Activated CD4-positive, alpha-beta T cell treated with anti-CD3 and anti-CD28 coated beads, Interleukin-2, amount 10 ng/mL, durations not matched to agents 24 days and 14 days (primary cell): ENCODE measurements at places on chromosomes 2 and 18.

DNA sequence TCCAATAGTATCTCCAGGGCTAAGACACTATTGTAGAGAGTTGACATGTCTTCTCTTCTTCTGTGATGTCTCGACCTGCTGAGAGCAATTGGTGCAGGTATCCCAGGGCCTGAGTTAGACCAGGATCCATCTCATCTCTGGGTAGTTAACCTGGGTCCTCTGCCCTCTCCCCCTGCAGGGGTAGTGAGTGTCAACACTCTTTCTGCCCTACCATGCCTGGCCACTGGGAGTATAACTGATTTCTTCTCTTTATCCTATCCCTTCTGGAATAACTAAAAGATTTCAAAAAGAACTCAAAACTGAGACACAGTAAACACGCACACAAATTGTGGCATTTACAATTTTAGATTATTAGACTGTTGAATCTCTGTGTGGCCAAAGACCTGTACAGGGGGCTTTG lies 20.8 kb upstream of the SIX3 start:
- H3K4me1 ChIP-seq: no peaks in the 10 kb centered on the region
- no peak overlapping the region for H3K27ac ChIP-seq
- DNase-seq: no peak
- no peaks in the 10 kb centered on the region for H3K36me3 ChIP-seq
- H3K4me3 ChIP-seq: no peak overlapping the region

DNA sequence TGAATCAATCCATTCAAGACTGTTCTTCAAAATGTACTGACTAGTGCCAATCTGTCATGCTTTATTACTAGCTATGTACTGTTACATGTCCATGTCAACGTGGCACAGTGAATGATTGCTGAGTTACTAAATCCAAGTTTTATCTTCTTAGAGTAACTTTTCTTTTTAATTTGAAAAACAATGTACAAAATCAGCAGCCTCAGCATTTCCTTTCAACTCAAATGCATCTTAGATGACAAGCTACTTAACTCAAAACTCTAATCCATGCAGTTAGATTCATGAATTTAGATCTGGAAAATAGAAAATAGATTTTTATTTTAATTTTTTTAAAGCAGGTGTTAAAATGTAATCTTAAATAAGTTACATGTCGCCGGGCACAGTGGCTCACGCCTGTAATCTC lies 174.2 kb downstream of the CAPN13 start:
- no peak overlapping the region for H3K4me3 ChIP-seq
- H3K27me3 ChIP-seq: no peaks in the 10 kb centered on the region
- no peak overlapping the region for H3K27ac ChIP-seq
- peaks cover 8% of the 10 kb centered on the region for H3K4me1 ChIP-seq

DNA sequence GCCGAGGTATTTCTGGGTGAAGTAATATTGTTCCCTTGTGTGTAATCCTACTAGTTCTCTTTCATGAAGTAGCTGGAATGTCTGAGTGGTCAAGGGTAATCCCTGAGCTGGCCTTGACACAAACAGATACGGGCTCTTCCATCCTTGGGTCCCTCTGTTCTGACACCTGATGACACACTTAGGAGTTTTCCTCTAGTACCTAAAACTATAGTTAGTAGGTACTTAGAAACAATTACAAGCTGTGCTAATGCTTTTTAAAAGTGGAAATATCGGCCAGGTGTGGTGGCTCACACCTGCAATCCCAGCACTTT lies 59.2 kb upstream of the IL1R1 start:
- DNase-seq: no peak
- no peak overlapping the region for H3K4me3 ChIP-seq
- peaks cover 31% of the 10 kb centered on the region for H3K4me1 ChIP-seq
- H3K36me3 ChIP-seq: no peaks in the 10 kb centered on the region
- peaks cover 10% of the 10 kb centered on the region for H3K27me3 ChIP-seq

DNA sequence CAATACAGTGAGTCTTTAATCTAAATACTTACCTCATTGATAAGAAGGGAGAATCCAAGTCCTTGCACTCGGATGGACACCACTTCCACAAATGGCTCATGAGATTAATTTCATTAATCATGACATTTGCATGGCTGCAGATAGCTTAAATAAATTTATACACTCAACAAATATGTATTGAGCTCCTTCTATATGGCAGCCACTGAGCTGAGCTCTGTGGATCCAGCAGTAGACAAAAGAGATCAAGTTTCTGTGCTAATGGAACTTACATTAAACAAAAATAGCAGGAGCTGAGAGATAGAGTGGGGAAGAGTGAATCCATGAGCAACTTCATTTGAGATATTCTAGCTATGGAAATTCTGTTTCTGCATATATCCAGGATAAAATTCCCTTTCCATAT lies 44.4 kb downstream of the RAB27B start:
- no peaks in the 10 kb centered on the region for H3K27me3 ChIP-seq
- no peak overlapping the region for H3K4me3 ChIP-seq
- no peaks in the 10 kb centered on the region for H3K36me3 ChIP-seq
- peaks cover 3% of the 10 kb centered on the region for H3K4me1 ChIP-seq
- no peak overlapping the region for H3K27ac ChIP-seq

GRCh38 chr2:218501665-218502064 lies 66.5 kb downstream of the USP37 start:
- no peak for DNase-seq
- H3K36me3 ChIP-seq: peaks cover 40% of the 10 kb centered on the region
- no peaks in the 10 kb centered on the region for H3K27me3 ChIP-seq
